ENCODE measurements at places on chromosomes 4 and X. TPM values are rescaled to one million over a fixed set of nuclear protein-coding genes. Genes with fewer than 3 reads are reported as not detected.

CHM gene
- 14.8 TPM for total RNA-seq

DNA sequence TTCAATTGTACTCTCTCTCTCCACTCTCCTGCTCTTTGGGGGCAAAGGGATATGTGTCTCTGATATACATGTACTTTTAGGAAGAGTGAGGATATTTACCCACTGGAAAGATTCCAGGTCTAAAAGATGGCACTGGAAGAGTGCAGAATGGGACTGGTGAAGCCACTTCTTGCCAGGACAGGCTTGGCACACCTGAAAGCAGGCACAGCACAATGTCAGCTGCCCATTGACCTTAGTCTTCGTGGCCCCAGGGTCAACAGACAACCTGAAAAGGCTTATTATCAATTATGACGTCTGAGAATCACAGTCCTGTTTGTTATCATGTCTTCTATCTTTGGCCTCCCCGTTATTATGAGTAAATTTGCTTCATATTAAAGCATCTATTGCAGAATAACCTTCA, 86.7 kb upstream of the PAK3 start:
- H3K4me3 ChIP-seq, result no peak overlapping the region
- H3K36me3 ChIP-seq, result no peaks in the 10 kb centered on the region
- H3K4me1 ChIP-seq, result no peaks in the 10 kb centered on the region
- H3K27ac ChIP-seq, result no peak overlapping the region
- no peaks in the 10 kb centered on the region for H3K27me3 ChIP-seq
- DNase-seq, result no peak

- no peaks in the 10 kb centered on the region for H3K4me1 ChIP-seq
- H3K36me3 ChIP-seq, result no peaks in the 10 kb centered on the region
- H3K27me3 ChIP-seq, result no peaks in the 10 kb centered on the region
- no peak overlapping the region for H3K4me3 ChIP-seq
- DNase-seq, result no peak
Observed at GRCh38 chrX:110167952-110168451, 149.9 kb downstream of the AMMECR1 start.

DNA sequence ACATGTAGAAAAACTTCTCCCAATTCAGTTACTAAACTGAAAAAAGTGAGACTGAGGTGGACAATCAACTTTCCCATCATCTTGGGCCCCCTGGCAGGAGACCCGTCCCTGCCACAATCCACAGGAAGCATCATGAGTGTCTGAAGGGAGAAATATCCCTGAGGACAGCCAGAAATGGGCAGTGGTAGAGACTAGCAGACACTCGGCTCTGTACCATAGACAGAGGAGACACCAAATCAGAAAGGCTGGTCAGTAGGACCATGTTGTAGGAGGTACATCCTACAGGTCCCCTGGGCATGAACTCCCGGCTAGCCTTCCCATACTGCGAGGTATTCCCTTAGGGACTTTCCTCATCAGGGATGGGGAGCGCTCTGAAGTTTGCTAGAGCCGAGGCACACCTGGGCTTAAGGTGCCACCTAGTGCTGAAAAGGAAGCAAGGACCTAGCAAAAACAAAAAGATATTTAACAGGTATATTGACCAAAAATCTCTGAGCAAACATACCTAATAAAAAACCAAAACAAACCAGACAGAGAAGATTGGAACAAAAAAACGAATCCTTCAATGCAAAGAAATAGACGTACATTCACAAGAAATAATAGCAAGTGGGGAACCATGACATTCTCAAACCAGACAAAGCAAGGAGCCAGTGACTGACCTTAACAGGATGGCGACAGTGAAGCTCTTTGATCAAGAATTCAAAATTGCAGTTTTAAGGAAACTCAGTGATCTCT, 55.6 kb downstream of the HAUS3 start:
- H3K36me3 ChIP-seq, result no peaks in the 10 kb centered on the region
- H3K27me3 ChIP-seq, result no peaks in the 10 kb centered on the region
- H3K4me1 ChIP-seq, result no peaks in the 10 kb centered on the region
- no peak for DNase-seq
- no peak overlapping the region for H3K27ac ChIP-seq

CACNA1F gene
- total RNA-seq, result 0.81 TPM
